Right ventricle myocardium inferior (tissue), 1 donor: ENCODE measurements at places on chromosomes 1 and 21. TPM values are rescaled to one million over a fixed set of nuclear protein-coding genes. Genes with fewer than 3 reads are reported as not detected.

DNA sequence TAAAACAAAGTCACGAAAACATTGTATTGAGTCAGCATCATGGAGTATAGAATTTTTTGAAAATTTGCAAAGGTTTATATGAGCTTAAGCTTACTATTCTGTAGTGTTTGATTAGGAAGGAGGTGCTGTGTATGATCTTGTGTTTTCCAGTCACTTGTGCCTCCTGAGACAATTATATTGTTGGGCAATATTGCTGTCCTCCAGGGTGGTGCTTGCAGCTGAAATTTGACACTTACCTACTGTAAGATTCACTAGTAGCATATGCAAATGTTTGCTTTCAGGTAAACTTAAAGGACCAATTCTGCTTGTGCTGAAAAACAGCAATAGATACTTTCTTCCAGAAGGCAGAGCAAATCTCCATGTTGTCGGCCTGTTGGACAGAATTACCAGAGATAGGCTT is 268.0 kb downstream of the TGFB2 start:
- DNase-seq = no peak

DNA sequence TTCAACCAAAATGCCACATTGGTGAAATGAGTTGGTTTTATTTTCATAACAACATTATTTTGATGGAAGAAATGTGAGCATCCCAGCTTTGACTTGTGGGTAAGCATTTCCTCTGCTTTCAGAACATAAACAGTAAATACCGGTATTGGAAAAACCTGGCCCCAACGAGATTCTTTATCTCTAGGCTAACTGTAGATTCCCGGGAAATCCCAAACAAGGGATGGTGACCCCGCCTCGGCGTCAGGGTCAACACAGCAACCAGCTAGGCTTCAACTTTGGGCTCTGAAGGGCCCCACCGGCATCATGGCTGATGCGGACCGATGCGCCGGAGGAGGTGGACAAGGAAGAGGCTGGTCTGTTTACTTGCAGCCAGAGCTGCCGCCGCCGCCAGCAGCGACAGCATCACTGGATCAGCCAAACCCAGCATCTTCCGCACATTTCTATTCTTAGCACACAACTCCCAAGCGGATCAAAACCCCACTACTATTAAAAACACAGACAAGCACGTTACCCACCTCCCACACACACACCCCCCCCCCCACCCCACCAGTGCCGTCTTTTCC is 1.1 kb downstream of the AKT3 start:
- peak; percentile 76 for DNase-seq

DNA sequence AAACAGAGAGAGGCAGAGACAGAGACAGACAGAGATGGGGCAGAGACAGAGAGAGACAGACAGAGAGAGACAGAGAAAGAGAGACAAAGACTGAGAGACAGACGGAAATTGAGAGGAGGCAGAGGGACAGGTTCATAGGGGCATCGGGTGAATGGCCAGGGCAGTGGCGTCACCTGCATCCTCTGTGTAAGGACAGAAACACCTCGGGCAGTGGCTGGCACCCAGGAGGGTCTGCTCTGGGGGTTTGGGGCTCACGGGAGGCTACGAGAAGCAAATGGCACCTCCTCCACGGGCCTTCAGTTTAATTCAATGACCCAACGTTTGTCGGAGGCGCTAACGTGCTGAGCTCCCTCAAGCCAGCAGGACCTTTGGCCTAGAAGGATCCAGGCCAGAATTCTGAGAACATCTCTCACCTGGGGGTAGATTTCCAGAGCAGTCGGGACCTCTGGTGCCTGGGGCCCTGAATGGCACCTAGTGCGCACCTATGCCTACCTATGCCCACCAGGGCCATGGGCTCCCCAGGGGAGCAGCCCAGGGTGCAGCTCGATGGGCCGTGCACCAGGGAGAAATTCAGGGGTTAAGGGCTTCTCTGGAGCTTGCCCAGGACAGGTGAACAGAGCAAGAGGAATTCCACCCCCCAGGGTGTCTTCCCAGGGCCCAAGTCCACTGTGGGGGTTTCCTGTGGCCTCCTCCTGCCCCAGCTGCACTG is 20.6 kb upstream of the PTTG1IP start:
- DNase-seq = peak; percentile 20

OR2T33 gene
- total RNA-seq = not detected
